GM13976 (cell line): ENCODE measurements at places on chromosomes 6 and 20.
A peak's percentile ranks its signal among the peaks of the same experiment; 100 is the strongest.

- DNase-seq, result peak; percentile 72
These were observed 16.6 kb downstream of the SLC22A1 start for GRCh38 chr6:160137989-160138835.

DNA sequence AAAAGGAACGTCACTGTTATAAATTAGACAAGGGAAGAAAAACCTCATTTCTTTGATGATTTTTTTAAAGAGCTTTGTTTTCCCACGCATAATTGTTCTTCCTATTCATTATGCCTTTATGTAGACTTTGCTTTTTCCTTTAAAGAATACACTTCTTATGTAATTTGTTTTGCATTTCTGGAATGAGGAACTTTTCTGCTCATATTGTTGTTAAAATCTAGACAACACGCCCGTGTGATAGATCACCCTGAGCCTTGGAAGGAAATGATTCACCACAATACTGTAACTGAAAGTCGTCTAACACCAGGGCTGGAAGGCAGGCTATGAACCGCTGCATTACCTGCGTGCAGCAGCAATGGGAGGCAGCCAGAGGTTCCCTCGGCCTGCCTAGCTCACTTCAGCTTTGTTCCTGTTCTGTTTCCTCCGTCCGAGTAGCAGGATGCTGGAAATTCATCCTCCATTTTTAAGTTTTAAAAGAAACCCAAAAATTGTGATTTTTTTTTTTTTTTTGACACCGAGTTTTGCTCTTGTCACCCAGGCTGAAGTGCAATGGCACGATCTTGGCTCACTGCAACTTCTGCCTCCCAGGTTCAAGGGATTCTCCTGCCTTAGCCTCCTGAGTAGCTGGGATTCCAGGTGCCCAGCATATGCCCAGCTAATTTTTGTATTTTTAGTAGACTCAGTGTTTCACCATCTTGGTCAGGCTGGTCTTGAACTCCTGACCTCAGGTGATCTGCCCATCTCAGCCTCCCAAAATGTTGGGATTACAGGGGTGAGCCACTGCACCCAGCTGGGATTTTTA is 49.6 kb upstream of the ZNF217 start:
- DNase-seq, result peak; percentile 78

DNA sequence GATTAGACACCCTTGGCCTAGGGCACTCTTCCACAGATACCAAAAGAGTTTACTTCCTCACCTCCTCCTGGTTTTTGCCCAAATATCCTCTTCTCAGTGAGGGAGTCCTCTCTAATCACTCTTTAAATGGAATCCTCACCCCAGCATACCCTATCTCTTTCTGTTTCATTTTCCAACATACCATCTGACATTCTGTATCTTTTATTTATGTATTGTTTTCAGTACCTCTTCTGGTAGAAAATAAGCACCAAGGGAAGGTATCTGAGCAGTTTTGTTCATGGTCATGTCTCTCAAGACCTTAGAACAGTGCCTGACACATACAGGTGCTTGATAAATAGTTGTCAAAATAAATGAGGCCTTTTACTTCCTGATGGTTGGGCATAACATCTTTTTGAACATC is 55.1 kb downstream of the KIAA0408 start:
- DNase-seq, result peak; percentile 21

DNA sequence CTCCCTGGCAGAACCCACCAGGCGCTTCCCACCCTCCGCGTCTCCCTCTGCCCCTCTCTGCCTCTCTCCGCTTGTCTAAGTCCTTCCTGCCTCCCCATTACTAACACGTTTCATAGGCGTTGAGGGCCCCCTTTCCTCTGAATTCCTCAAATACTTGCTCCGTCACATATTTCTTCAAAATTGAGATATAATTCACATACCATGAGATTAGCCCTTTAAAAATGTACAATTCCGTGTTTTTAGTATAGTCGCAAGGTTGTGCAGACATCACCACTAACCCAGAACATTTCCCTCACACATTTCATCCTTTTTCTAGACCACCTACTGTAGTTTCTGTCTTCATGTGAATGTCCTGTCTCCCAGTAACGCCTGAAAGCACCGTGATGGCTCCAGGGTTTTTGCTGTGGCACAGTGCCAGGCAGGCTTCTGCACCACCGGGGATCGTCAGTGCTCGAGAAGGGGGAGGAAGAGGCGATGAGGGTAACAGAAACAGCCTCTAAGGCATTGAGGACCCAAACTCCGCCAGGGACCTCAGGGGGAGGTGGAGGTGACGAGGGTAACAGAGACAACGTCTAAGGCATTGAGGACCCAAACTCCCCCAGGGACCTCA is 141.9 kb upstream of the SNX9 start:
- DNase-seq, result no peak

DNA sequence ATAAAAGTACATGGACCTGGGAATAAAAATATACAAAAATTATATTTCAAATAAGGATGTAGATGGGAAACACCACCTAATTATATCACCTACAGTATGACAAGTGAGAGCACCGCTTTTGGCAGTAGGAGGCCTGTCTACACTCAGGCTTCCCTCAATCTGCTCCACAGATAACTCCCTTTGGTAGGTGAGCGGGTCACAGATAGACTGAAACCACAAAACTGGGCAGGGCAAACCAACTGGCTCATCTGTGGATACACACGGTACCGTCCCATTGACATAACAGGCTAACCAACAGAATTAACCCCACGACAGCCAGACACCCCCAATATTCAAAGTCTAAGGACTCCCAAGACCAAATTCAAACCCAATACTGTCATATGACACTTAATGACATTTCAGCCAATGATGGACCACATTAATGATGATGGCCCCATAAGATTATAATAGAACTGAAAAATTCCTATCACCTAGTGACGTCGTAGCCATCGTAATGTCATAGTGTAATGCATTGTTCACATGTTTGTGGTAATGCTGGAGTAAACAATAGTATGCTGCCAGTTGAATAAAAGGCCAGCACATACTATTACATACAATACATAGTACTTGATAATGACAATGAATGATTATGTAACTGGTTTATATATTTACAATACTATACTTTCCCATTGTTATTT is 109.7 kb downstream of the MBOAT1 start:
- DNase-seq, result no peak

DNA sequence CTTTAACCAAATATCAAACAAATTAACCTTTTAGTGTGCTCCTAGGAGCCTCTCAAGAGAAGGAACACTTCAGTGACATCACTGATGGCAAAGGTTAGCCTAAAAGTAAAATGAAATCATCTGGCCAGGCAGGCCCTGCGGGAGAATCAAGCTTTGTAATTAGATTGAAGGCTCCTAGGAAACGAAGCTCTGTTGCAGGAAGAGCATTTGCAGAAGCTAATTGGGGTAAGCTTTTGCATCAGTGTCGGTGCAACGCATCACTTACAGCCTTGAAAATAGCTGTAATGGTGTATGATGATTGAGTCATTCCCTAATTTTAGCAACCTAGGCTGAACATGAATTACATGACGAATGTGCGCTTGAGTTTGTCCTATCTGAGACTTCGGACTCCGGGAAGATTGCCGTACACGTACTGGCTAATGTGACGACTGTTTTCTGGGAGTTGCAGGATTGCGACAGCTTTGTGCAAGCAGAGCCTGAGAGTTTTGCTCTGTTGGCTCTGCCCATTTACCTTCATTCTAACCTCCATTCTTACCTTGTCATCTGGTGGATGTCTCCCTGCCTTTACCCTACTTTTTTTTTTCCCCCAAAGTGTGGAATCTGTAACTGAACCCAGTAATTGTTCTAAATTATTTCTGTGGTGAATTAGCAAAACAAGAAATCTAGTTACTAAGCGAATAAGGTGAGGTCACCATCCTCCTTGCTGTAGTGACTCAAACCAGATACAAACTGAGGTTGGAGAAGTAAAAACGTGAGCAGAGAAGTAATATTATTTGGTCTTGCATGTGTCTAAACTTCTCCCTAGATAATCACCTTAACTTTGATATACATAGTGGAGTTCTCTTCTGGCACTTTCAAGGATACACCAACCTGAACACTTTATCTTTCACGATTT is 675.9 kb upstream of the CITED2 start:
- no peak for DNase-seq

- no peak for DNase-seq
These were observed 3.8 kb upstream of the AFG1L start for GRCh38 chr6:108291091-108291490.

DNA sequence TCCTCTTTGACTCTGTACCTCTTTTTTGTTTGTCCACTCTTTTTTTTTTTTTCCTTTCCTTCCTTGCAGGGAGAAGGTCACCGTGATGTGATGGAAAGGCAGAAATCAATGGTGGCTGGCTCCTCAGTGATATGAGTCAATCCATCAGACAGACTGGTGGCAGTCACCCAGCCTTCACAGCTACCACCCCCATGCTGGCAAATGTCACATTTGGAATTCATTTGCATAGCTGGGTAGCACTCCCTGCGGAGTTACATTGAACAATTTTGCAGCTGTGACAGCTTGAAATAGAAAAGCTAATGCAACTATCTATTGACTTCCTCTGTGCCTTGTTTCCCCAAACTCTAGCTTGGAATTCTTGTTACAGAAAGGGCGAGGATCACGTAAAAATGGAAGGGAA is 668.4 kb downstream of the C6orf118 start:
- no peak for DNase-seq

DNA sequence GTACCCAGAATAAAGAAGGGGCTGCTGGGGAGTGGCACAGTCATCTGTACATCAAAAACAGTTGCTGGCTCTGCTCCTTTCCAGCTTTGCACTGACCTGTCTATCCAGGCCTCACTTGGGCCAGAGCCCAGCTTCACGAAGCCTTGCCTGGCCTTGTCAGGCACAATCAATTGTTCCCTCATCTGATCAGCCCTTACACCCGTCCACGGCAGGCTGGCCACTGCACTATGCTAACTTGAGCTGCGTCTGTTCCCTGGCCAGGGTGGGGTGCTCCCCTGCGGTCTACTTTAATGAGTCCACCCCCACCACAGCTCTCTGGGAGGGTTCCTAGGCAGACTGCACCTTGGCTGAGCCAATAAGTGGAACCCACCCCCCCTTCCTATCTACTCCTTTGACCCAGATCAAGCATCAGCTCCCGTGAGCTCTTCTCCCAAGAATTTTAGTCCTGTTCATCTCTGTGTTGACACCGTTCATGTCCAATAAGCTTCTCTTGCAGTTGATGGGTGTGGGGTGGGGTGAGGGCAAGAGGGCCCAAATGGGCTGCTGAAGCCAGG is 74.3 kb upstream of the MLN start:
- no peak for DNase-seq

- no peak for DNase-seq
These were observed 32.8 kb downstream of the LAMA4 start for GRCh38 chr6:112221561-112221960.

GRCh38 chr6:5729813-5730517 is 276.8 kb downstream of the NRN1 start:
- DNase-seq, result no peak

DNA sequence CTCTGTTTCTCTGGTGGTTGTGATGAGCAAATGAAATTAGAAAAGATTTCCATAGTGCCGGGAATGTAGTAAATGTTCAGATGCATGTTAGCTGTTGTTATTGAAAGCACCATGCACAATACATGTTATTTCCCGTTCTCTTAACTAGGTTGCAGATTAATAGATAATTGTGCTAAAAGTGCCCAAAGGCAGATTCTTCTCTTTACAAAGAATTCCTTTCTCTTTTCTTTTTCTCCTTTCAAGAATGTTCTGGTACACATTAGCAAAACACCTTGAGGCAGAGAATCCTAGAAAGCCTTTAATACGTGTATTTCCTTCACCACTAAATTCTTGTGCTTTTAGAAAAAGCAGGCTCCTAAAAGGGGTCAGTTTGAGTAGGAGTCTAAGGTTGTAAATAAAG is 121.1 kb upstream of the ASF1A start:
- no peak for DNase-seq

- DNase-seq, result no peak
These were observed 132.1 kb downstream of the ZDHHC14 start for GRCh38 chr6:157513004-157513603.

GRCh38 chr20:38864662-38865061 is 59.2 kb downstream of the PPP1R16B start:
- no peak for DNase-seq

- no peak for DNase-seq
These were observed 41.4 kb upstream of the ARID1B start for GRCh38 chr6:156735751-156736150.

DNA sequence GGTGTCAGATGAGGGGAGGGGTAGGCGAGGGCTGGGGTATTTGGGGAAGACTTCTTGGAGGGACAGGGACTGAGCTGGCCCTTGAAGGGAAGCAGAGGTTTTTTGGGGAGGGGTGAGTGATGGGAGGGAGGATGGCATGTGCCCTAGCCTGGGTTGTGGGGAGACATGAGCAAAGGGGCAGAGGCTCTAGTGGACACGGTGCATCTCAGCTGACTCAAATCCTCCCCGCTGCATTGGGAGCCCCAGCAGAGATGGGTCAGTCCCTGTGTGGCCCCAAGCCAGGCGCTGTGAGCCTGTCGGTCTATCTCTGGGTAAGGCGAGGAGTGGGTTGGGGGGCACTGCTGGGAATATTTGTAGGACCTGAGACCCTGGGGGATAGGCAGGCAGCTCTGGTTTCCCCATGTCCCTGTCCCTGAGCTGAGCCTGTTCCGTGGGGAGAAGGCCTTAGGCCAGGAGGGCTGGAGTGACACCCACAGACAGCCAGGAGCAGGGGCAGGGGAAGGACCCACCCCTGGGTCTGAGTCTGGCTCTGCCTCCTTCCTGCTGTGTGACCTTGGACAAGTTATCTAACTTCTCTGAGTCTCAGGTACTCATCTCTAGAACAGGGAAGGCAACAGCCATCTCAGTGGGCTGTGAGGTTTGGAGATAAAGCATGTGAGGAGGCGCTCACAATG is 36.0 kb downstream of the SPDEF start:
- DNase-seq, result no peak

DNA sequence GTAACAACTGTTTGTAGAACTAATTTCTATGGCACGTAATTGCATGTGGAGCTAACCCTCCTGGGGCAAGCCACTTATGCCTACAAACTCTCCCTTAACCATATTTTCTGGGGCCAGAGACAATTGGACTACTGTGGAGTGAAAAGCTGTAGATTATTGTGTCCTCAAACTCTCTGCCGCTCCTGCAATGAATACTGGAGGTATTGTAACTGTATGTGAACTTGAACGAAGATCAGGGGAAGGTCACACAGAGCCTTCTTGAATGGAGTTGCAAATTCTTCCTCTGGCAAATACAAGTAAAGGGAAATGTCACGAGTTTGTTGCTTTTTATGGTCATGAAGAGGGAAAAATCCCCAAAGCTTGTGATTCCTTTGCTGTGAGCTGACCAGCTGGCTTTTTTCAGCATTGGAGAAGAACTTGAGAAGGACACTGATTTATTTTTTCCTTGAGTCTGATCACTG is 18.2 kb downstream of the AKAP12 start:
- no peak for DNase-seq

- no peak for DNase-seq
These were observed 92.5 kb downstream of the CD83 start for GRCh38 chr6:14210077-14210476.

DNA sequence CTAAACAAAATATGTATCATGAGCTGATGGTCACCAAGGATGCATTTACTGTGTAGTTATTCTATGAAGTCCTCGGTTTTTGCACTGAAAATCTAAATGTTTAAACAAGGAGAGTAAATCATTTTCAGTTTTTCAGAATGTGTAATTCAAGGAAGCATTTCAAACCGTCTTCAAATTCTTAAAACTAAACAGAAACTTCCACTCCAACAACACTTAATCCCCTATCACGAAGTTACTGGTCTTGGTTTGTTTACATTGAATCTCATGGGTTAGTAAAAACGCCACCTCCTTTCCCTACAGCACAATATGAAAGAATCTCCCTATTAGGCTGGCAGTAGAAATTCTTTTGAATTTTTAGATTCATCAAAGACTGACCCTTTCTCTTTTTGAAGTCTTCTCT is 192.9 kb downstream of the AIG1 start:
- DNase-seq, result no peak
